Stimulated activated CD8-positive, alpha-beta memory T cell treated with anti-CD3 and anti-CD28 coated beads, Interleukin-4, amount 100 ng/mL, for 4 hours (primary cell): ENCODE measurements at places on chromosomes 1 and 21.

- DNase-seq: no peak
These were observed 24.9 kb downstream of the CHML start for GRCh38 chr1:241615043-241615974.

GRCh38 chr1:109246141-109246551 is 3.2 kb upstream of the CELSR2 start:
- DNase-seq: no peak

GRCh38 chr1:51527144-51527543 is 8.1 kb upstream of the EPS15 start:
- DNase-seq: no peak

DNA sequence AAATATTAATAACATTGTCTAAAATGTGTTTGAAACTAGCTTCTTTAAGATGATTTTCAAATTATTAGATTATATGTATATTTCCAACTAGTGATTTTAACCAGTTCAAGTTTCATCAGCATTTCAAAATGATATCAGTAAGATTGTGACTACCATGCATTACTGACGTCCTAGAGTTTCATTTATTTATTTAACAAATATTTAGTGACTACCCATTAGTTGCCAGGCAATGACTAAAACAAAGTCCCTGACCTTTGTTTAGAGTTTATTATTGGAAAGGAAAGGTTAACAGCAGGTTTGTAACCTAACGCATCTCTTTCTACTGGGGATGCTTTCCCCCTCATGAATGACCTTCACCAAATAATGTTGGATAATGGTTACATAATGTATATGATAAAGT is 7.6 kb upstream of the C4BPB start:
- no peak for DNase-seq

GRCh38 chr1:67647036-67647798 is 37.8 kb upstream of the GADD45A start:
- DNase-seq: no peak

- no peak for DNase-seq
These were observed 69.2 kb downstream of the SCCPDH start for GRCh38 chr1:246793356-246793896.

- no peak for DNase-seq
These were observed 70.7 kb upstream of the JUN start for GRCh38 chr1:58854576-58854975.

DNA sequence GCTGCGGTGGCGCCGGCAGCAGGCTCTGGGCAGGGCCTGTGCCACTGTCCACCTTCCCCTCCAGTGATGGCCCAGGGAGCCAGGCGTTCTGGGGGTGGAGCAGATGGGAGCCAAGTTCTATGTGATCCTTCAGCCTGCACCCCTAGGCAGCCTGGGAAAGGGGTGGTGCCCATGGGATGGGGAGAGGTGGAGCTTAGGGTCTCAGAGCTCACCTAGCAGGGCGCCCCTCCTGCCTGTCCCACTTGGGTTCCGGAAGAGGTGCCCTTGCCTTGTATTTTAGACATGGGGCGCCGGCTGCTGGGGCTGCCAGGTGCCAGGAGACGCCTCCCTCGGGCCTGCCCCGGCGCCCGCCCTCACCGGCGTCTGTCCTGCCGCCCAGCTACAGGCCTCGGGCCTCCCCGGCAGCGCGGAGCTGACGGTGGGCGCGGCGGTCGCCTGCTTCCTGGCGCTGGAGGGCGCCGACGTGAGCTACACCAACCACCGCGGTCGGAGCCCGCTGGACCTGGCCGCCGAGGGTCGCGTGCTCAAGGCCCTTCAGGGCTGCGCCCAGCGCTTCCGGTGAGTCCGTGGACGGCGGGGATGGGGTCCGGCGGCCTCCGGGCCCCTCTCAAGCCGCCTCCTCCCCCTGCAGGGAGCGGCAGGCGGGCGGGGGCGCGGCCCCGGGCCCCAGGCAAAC is 3.1 kb upstream of the MMP23B start:
- no peak for DNase-seq

DNA sequence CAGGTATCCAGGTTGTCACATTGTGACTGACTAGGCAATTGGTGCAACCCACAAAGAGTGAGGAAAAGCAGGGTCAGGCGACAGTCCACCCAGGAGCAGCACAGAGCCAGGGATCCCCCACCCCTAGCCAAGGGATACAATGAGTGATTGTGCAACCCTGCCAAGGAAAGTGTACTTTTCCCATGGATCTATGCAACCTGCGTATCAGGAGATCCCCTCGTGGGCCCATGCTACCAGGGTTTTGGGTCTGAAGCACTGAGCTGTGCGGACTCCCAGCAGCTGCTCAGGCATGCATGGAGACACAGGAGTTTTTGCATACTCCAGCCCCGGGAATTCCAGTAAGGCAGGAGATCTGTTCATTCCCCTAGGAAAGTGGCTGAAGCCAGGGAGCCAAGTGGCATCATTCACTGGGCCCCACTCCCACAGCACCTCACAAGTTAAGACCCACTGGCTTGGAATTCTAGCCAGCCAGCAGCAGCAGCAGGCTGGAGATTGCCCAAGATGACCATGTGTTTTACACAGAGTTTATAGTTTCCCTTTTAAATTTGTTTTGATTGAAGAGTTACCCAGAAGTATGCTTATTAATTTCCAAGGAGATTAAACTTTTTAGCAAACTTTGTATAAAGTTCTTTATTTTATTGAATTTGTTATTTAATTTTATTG is 136.0 kb downstream of the LTN1 start:
- DNase-seq: no peak

DNA sequence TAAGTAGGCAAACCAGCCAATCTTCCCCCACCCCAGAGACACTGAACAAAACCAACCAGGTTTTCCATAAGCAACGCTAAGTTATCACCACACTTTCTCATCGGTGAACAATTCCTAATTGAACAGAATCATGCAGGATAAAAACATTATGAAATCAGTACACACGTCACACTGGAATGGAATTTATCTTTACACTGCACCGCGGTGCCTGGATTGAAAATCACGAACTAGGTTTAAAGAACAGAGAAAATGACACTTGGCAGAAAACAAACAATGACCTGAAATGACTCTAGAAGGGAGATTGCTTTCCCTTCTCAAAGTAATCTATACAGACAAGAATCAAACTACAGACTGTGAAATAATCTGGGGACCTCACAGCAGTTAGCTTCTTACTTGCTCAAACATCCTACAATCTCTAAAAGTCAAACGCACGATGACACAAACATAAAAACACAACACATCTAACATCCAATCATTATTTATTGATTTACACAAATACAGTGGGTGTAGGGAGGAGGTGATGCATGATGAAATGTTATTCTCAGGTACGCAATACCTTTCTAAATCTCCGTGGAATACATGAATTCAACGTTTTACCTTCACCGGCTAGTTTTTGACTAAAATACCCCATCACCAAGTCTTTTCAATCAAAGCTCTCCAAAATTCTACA is 1.9 kb downstream of the EIF4G3 start:
- DNase-seq: no peak

- no peak for DNase-seq
These were observed 354.3 kb downstream of the TGFB2 start for GRCh38 chr1:218699421-218699820.

- peak; percentile 31 for DNase-seq
These were observed 63.4 kb upstream of the COA6 start for GRCh38 chr1:234309598-234310459.

- DNase-seq: no peak
These were observed 2.3 kb downstream of the SLC2A5 start for GRCh38 chr1:9066945-9067807.

DNA sequence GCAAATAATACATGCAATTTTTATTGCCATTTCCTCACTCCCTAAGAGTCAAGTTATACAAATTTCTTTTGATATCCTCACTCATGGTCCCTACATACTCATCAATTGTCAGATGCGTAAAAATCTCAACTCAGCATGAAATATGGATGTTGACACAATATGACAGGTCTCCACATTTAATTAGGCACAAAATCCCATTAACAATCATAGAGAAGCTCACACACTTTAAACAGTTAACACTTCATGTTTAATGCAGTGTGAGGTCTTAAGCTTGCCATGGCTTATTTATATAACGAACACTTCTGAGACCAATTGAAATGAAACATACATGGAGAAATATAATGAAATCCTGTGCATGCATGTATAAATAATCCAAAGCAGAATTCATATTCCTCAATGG is 58.6 kb downstream of the GREM2 start:
- no peak for DNase-seq

DNA sequence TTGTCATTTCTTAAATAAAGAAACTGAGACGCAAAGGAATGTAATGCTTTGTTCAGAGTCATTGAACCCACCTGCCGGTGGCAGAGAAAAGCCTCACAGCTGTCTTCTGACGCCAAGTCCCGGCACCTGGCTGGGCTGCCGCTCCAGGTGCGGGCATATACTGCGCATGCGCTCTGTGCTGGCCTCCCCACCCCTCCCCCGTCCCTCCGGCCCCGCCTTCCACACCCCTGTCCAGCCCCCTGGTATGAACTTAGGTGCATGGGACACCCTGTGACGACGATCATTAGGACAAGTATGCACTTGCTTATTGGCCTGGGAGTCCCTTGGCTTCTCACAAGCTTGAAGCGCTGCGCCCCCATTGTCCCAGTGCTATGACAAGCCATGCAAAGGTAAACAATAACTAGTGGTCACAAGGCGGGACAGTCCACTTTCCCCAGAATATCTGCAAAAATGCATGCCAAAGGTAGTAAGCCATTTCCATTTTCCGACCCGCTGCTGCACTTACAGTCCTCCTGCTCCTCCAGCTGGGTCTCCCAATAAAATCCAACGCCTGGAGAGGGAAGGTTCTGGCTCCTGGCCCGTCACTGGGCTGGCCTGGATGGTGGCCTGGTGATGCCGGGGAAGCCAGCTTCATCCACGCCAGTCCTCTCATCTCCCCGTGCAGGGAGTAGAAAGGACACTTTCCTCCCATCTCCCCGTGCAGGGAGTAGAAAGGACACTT is 100.4 kb downstream of the PSMG1 start:
- no peak for DNase-seq

DNA sequence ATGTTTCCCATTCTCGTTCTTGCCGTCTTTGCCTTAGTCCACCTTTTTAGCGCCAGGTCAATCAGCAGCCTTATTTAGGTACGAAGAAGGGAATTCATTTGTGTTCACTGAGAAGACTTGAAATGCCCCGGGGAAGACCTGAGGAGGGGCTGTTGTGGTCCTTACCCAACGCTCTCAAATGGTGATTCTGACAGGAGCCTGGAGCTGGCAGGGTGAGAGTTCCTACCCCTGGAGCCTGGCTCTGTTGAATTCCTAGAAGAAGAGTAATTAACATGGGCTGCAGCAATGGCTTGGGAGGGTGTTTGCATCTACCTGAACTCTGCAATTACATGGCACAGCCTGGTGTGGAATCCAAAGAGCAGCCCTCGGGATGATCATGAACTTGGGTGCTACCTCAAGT is 76.9 kb upstream of the DSCAM start:
- DNase-seq: no peak

- no peak for DNase-seq
These were observed 858.0 kb downstream of the USP25 start for GRCh38 chr21:16587681-16588375.

- no peak for DNase-seq
These were observed 4.4 kb upstream of the PRRX1 start for GRCh38 chr1:170659399-170660035.

DNA sequence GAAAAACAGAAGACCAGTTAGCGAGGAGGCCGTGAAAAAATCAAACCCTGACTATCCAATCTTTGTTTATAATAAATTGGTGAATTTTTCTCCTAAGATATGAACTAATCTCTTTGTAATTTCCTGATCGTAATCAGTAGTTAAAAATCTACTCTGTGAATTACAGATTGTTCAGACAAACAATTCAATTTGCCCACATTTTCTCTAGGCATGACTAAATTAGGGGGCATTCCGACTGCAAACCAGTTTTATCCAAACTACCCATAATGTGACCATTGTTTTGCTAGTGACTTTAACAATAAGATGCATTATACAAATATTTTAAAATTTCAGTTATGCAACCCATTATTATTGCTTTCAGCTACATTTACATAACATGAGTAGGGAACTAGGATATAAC is 546.9 kb upstream of the ADAMTS5 start:
- no peak for DNase-seq

- no peak for DNase-seq
These were observed 60.3 kb downstream of the PUM1 start for GRCh38 chr1:31005198-31005597.

GRCh38 chr1:26148887-26149286 is 10.0 kb upstream of the FAM110D start:
- DNase-seq: no peak

DNA sequence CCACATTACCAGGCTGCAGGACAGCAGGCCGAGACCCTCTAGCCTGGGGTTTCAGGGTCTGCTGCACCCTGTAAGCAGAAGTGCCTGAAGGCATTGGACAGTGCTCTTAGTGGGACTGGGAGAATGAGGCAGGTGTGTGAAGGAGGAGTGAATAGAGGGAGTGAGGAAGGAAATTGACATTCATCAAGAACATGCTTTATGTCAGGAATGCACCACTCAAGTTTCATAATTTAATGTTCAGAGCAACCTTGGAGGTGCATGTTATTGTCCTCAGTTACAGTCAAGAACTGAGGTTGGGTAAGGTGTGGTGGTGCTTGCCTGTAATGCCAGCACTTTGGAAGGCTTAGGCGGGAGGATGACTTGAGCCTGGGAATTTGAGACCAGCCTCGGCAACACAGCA is 11.7 kb upstream of the GPR37L1 start:
- DNase-seq: no peak

GRCh38 chr1:46646844-46647243 is 21.3 kb downstream of the ATPAF1 start:
- no peak for DNase-seq

GRCh38 chr1:243686159-243686558 is 163.9 kb downstream of the AKT3 start:
- no peak for DNase-seq

DNA sequence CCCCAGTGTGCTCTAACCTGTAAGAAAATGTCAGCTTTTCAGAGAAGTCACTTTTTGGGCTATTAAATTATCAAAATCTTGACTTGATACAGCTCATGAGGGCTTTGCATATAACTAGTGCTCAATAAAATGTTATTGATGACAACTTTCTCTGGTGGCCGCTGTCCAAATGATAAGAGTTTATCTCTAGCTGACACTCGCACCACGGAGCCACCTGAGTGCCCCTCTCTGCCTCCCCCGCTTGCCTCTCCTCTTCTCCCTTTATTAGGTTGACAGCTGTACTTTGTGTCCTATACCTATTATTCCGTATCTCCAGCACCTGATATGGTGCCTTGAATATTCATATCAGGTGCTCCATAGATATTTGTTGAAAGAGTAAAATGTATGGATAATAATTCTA is 82.8 kb downstream of the PHTF1 start:
- DNase-seq: no peak

DNA sequence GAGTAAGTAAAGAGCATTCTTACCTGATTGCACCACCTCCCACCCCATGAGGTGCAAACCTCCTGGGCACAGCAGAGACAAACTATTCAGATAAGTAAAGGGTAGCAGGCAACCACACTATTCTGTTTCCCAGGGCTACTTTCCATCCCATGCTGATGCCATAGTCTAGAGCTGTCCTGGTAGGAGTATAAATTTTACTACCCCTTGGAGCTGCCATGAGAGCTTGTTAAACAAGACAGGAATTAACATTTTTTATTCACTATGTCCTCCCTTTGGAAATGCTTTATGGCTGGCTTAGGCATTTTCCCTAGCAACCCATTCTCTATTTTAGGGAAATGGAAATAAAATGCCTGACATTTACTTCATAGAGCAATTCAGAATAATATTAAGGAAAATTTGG is 324.6 kb upstream of the USP25 start:
- no peak for DNase-seq
